ENCODE measurements at places on chromosomes 4 and X. TPM values are rescaled to one million over a fixed set of nuclear protein-coding genes. Genes with fewer than 3 reads are reported as not detected.

Gene TNMD
- total RNA-seq: not detected

Gene PKD2
- total RNA-seq: 31.0 TPM

Gene CPEB2
- total RNA-seq: 2.4 TPM

Gene MAGEA12
- total RNA-seq: 115 TPM

Gene PYURF
- total RNA-seq: 102 TPM

Gene FOXP3
- not detected for total RNA-seq

Measured in A375 (cell line).